ENCODE measurements at places on chromosomes 13 and 19.

DNA sequence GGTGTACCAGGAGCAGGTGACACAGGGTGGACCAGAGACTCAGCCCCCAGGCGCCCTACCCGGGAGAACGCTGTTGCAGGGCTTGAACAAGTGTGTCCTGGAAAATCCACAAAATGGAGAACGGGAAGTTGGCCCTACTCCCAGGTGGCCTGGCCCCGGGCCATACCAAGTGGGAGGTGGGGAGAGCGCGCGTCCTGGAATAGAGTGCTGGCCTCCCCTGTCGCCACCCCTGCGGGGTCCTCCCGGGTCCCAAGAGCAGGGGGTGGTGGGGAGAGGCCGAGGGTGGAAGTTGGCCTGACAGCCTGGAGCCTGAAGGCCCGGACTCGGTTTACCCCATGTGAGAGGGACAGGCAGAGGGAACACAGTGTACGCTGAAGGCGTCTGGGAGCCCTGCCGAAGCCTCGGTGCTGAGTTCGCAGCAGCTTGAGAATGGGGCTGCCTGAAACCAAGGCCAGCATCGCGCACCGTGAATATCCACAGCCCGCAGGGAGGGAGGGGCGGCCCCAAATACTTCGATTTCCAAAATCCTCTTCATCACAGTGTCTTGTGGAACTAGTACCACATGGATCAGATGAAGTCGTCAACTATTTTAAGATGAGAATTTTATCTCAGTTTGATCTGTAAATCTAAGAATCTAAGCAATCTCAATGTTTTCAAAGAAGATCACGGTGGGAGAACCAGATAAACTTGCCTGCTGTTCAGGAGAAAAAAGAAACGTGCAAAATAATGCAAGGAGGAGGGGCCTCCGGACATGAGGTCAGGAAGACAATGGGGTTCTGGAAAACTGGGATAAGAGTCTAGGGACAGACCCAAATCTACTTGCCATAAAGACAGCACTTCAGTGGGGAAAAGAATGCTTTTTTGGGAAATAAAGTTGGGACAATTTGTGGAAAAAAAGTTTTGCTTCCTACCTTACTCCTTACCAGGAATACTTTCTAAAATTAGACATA lies 10.4 kb upstream of the KLF16 start:
- no peak for DNase-seq

GRCh38 chr19:48571378-48572162 lies 19.6 kb downstream of the SULT2B1 start:
- no peak for DNase-seq

GRCh38 chr13:32650705-32651311 lies 64.6 kb downstream of the PDS5B start:
- DNase-seq, result peak; percentile 25

GRCh38 chr19:4051175-4052101 lies 15.3 kb downstream of the ZBTB7A start:
- no peak for DNase-seq

DNA sequence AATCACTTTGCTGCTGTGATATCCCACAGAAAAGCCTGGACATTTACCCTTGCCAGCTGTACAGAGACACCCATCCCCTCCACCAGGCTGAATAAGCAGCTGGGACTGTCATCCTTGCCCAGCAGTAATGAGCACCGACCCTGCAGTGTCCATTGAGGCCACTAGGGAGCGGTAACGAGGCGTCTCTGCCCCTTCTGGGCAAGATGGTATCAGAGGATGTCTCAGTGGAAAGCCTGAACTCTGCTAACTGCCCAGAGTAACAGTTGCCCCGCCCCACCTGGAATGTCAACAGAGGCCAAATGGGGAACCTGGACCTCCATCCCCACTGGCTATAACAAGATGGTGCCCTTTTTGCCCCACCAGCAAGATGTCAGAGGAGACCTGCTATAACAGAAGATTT lies 22.8 kb upstream of the CEACAM20 start:
- DNase-seq, result no peak

GRCh38 chr19:6590827-6591319 lies at the start of gene CD70:
Gene CD70 (minus strand): TSS chr19:6591150. CDS start chr19:6591002, 148 bp downstream.
- no peak for DNase-seq

- no peak for DNase-seq
These were observed 127.6 kb upstream of the GPC6 start for GRCh38 chr13:93098972-93099371.

GRCh38 chr19:51029718-51030117 lies 3.3 kb upstream of the KLK11 start:
- no peak for DNase-seq

DNA sequence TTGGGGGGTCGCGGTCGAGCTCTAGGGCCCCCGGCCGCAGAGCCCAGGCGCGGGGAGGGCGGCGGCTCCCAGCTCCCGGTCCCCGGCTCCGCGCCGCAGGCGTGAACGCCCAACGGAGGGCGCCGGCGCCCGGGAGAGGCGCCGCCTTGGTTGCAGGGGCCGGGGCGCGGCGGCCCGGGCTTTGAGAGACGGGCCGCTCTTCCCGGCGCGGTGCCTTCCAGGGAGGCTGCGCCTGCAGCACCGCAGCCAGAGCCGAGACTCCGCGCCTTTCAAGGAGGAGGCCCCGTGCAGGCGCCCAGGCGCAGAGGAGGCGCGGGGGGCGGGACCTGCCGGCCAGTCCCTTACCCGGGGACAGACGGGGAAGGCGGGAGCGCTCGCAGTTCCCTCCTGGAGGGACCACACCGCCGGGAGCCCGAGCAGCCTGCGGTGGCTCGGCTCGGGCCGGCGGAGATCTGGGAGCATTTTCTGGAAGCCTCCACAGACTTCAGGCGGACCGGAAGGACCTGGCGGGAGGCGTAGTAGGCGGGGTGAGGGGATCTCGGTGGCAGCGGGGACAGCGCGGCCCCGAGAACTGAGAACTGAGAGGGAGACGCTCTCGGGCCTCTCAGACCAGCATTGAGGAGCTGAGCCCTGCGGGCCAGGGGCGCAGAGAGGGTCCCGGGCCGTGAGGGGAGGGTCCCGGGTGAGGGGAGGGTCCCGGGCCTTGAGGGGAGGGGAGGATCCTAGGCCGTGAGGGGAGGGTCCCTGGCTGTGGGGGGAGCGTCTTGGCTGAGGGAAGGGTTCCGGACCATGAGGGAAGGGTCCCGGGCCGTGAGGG lies 25.5 kb upstream of the MCF2L start:
- DNase-seq, result no peak

DNA sequence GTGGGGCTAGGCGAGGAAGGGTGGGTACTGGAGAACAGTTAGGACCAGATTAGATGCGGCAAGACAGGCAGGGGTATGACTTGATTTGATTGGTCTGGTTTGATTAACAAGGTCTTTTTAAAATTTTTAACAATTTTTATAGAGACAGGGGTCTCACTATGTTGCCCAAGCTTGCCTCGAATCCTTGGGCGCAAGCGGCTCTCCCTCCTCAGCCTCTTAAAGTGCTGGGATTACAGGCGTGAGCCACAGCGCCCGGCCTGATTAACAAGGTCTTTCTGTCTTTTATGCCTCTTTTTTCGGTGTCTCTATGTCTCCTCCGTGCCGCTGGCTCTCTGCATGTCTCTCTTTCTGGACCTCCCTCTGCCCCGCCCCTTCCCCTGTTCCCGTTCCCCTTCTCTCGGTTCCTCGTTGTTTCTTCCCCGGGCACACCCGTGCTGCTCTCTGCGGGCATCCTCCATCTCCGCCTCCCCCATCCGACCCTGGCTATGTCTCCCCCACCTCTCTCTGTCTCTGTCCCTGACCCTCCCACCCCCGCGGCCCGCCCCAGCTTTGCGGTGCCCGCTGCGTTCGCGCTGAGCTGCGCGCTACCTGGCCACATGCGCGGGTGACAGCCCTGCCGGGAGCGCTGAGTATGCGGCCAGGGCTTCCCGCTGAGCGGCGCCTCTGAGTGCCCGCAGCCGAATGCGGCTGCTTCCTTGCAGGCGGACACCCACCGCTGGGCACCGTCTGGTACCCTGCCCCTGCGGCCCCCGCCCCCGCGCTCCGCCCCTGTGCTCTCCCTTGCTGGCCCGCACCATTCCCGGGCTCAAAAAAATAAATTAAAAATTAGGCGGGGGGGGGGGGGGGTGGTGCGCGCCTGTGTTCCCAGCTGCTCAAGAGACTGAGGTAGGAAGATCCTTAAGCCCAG lies 8.1 kb upstream of the SDHAF1 start:
- DNase-seq, result no peak

DNA sequence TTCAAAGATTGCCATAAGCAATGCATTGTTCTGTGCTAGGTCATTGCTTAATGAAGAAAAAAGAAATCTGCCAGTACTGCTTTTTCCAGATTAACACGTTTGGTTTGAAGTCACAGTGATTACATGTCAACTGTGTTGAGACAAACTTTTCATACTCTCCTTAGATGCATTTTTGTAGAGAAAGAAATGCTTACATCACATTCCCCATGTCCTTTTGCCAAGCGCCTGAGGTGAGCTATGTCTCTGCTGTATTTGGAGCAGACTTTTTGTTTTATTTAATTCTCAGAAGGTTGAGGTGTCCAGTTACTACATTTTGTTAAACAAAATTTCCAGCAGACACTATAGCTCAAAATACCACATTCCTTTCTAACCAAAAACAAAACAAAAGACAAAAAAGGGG lies 16.2 kb downstream of the LACC1 start:
- DNase-seq, result no peak

- DNase-seq, result no peak
These were observed 12.4 kb upstream of the GRWD1 start for GRCh38 chr19:48433337-48433736.

DNA sequence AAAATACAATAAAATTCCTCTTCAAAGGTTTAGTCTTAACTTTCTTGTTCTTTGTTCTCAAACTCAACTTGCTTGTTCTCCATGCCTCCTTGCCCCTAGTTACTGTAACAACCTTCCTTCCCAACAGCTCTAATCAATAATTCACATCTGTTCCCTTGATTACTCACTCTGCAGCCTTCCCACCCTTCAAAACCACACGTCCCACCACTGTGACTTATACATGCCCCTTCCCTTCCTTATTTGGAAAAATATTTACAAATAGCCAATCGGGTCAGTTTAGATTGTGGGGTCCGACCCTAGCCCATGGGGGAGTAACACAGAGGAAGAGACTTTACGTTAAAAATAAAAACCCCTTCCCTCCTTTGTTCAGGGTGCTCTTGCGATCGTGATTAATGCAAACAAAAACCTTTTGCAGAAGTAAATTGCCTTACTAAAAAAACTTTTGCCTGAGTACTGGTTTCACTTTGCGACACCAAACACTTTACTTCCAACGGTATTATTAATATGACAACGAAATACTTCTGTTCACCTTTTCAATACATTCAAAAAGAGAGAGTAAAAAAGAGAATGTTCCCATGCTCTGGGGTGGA lies 512 bp upstream of the ZNF93 start:
- no peak for DNase-seq

GRCh38 chr13:93625536-93625935 lies 398.9 kb downstream of the GPC6 start:
- no peak for DNase-seq

- no peak for DNase-seq
These were observed 10.0 kb downstream of the NDUFB7 start for GRCh38 chr19:14561847-14562351.

DNA sequence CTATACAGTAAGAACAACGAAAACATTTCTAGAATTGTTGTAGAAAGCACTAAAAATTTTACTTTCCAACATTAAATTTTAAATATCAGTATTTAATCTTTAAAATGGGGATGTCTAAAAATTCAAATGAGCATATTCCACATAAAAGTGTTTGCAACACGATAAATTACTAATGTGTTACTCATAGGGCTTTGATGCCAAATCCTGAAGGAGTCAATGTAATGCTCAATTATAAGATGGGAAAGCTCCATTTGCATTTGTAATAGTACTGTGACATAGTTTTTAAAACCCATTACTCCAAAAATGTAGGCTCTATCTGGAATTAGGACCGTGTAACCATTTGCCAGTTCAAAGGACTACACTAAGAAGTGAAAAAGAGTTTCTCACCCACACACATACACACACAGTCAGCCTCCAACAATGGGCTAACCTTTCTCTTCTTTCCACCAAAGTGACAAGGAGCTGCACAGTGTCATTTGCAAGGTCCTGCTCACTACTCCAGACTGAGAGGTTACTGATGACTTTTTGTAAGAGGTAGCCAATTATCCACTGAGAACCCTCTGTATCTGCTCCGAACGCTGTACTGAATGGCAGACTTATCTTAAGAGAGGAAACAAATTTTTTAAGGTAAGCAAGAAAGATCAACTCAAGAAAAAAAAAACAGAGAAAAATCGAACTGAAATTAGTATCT lies 26.1 kb upstream of the EEF1AKMT1 start:
- no peak for DNase-seq

GRCh38 chr13:78652651-78653050 lies 6.3 kb downstream of the OBI1 start:
- DNase-seq, result no peak

DNA sequence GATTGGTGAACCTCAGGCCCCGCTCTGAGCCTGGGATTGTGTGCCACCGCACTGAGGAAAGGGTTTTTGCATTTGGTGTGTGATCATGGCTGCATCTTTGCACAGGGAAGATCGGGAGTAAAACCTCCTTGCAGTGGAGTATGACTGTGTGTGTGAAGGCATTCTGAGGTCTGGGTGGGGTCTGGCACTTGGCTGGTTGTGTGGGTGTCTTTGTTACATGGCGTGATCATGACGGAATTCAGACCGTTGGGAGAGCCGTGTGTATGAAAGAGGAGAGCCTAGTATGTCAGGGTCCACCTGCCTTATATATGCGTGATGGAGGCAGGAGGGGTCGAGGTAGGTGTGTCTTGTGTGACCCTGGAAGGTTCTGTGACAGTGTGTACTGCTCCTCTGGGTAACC lies 740 bp upstream of the BEST2 start:
- DNase-seq, result no peak

DNA sequence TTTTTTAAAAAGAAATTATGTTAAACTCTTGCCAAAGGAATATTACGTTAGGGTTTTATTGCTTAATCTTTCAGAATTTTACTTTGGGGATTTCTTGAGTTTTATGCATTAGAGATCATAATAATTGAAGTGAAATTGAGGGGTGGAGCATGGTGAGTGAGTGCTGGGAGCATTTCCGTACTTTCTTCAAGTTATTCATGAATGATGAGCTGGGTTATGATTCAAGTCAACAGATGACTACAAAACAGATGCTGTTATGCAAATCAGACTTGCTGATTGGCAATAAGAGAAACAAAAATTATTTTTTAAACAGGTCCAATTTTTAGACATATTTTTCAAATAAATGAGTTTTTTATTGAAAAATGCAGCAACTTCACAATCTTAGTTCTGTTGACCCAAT lies 504.2 kb downstream of the DCT start:
- DNase-seq, result no peak

GRCh38 chr13:98482476-98483444 lies 94.1 kb downstream of the STK24 start:
- DNase-seq, result no peak

DNA sequence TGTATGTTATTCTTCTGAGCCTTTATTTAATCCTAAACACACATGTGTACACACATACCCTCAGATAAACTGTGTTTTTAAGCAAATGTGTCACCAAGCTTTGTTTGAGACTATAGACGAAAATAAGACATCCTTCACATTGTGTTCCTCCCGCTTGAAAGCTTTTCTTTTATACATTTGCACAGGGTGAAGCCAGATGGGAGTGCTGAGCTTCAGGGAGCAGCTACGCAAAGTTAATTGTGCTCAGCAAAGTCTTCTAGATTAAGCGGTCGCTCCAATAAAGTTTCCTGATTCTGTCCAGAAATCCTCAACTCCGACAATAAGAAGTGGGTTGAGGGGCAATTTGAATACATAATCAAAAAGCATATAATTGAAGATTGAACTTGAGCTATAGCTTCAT lies 117.2 kb upstream of the ARGLU1 start:
- no peak for DNase-seq

- DNase-seq, result no peak
These were observed 144.1 kb downstream of the DPF1 start for GRCh38 chr19:38079926-38080380.

GRCh38 chr13:40599124-40599523 lies 67.3 kb downstream of the FOXO1 start:
- DNase-seq, result no peak

- DNase-seq, result no peak
These were observed 1390.7 kb downstream of the SLITRK5 start for GRCh38 chr13:89061821-89062220.
